Activated naive CD4-positive, alpha-beta T cell (primary cell): ENCODE measurements at places on chromosomes 6 and 20.

GRCh38 chr6:1527073-1527457, 82.7 kb upstream of the FOXC1 start:
- DNase-seq = peak; percentile 29

DNA sequence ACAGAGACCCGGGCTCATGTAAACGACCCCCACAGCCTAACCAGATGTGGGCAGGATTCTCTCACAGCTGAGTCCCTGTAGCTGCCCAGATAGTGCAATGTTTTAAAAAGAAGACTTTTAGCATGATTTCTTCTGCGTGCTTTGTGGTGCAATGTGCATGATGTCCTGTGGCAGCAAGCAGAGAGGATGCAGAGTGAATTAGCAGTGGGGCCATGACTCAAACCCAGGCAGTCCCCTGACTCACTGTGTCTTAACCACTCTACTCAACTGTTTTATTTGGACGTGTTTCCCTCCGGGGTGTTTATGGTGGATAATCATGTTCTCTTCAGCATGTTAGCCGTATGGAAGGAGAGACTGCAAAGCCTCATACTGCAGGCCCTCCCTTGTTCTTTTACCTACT, 247.9 kb downstream of the SLC24A3 start:
- DNase-seq = no peak

DNA sequence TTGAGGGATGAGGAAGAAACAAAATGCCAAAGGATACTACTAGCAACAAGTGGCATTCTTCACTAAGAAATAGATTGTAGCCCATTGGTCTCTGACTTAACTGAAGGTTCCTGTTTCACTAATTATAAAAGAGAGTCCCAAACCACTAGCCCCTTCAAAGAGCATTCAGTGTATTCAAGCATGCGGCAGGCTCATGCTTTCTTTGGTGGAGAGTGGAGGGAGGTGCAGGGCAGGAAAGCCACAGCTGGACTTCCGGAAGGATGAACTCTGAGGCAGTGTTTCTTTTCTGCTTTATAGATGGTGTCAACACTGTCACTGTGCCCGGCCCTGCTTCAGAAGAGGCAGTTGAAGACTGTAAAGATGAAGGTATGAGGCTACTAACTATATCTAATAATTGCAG, 636.1 kb downstream of the KIF16B start:
- no peak for DNase-seq

DNA sequence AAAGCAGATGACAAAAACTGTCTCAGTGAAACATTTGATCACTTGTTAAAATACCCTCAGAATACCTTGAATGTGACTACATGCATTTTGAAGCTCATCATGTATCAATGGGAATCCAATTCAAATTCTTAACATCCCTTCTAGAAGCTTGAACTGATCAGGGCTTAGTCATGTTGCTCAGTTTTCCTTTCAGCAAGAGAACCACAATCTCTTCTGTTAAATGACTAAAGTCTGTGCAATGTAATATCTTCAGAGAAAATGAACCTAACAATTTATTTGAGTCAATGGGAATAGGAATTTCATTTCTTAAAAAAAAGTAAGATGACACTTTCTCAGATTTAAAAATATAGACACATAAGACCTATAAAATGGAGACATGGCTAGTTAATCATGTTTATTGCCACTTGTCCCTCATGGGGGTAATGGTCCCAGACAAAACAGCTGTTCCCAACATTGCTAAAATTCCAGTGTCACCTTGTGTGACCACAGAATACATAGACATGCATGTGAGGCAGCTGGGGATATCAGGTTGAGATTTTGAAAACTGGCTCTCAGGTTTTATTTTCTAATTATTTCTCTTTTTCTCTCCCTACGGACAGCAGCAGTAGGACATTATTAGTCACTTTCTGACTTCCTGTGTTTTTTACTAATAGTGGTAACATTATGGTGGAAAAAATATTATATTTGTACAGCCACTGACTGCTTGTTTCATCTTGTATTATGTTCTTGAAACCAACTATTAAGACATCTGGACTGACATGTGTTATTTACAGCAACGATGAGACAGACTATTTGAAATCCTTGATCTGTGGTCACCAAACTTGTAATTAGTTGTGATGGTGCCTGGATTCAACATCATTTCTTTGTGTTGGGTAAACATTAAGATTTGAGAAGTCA, 192.5 kb downstream of the COL9A1 start:
- DNase-seq = no peak

- no peak for DNase-seq
Measured at GRCh38 chr6:11317885-11318771, 85.7 kb upstream of the NEDD9 start.

GRCh38 chr6:82364087-82365015, 734 bp downstream of the TPBG start:
- DNase-seq = no peak

- DNase-seq = no peak
Measured at GRCh38 chr6:20893412-20893811, 359.2 kb downstream of the CDKAL1 start.

- DNase-seq = no peak
Measured at GRCh38 chr6:28903686-28904085, 20.1 kb downstream of the TRIM27 start.

- DNase-seq = no peak
Measured at GRCh38 chr6:37913210-37913609, 93.7 kb downstream of the ZFAND3 start.

- DNase-seq = peak; percentile 7
Measured at GRCh38 chr6:28648035-28648877, 122.6 kb downstream of the GPX5 start.

GRCh38 chr20:52751571-52751970, 220.6 kb upstream of the TSHZ2 start:
- DNase-seq = no peak

GRCh38 chr6:167487749-167488664, 163.1 kb downstream of the TTLL2 start:
- DNase-seq = no peak

DNA sequence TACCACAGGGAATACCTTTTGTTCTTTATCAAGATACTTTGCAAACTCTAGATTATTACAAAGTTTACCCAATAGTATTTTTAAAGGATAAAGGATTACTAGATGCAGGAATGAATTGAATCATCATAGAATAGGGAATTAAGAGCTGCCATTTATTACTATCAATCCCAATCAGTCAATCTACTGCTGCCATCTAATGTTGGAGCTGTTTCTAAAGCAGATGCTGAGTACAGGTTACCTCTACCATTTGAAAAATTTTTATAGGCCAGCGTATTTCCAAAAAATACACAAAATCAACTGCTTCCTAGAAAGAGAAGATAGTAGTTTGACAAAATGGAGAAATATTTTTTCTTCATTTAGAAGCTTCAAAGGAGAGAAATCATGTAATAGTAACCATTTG, 520.4 kb downstream of the ADGRB3 start:
- no peak for DNase-seq
